ENCODE measurements at places on chromosomes 5 and 9.

- DNase-seq = no peak
Measured at GRCh38 chr9:87746186-87746585, 20.3 kb downstream of the CTSL start.

DNA sequence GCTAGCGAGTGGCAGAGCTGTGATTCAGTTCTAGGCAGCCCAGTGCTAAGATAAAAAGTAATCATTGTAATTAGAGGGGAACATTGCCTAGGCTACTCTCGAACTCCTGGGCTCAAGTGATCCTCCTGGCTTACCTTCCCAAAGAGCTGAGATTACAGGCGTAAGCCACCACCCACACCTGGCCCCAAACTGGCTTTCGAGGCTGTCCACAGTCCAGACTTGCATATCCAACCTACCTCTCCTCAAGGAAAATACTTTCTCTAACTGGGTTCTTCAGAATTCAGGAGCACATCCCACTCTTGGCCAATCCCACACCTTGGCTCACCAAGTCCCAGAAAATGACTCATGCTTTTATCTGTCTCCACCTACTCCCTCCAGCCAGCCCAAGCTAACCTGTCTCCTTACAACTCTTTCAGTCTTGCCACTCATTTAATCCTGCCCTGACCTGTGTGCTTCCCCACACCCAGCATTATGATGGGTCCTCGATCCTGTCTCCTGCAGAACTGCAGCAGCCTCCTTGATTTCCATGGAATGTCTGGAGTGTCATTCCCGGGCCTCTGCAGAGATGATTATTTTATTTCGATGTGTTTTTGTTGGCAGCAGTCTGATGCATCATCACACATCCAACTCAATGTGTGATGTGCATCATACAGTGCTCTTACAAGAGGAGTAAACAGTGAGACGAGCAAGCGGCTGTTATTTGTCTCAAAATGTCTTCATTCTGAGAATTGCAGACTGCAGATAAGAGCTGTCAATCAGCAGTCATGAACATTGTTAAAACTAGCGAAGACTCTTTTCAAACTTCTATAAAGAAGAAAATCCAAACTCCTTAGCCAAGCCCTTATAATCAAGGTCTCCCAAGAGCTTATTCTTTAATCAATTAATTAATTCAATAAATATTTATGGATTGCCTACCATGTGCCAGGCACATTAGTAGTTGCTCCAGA, 167.3 kb downstream of the SEC61B start:
- DNase-seq = no peak

DNA sequence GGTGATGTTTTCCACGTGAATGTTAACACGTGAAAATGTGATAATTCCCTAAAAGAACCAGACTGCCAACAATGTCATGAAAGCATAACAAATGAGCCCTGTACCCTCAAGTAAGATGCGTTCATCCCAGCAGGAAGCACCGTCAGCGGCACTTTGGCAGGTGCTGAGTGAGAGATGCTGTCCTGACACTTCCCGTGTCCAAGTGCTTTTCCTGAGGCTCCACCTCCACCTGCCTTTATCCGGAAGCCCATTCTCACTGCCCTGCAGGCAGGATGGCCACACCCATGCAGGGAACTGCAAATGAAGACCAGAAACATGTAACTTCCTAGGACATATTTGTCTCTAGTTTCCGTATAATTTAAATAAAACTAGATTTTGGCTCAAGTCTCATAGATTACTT, 238.0 kb upstream of the IRX2 start:
- DNase-seq = peak; percentile 38

- DNase-seq = no peak
Measured at GRCh38 chr5:125575891-125576505, 829.6 kb upstream of the ZNF608 start.

- no peak for DNase-seq
Measured at GRCh38 chr5:58985759-58986158, 402.9 kb downstream of the RAB3C start.

- DNase-seq = no peak
Measured at GRCh38 chr5:19531374-19531952, 456.5 kb downstream of the CDH18 start.

DNA sequence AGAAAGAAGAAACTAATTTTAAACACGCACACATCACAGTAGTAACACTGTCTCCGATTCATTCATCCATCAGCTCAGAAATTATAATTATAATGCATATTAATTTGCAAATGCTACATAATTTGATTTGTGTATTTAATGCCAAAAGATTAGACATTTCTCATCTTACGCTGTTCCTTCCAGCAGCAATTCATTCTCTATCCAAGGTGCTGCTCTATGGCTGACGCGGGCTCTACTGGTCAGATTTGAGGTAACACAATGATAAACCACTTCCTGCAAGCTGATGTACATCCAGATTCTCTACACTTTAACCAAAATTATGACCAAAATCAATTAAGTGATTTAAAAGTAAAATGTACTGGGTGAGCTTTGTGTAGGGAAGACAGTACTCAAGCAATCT, 77.9 kb upstream of the ICE1 start:
- no peak for DNase-seq

GRCh38 chr5:14025569-14026286, 81.2 kb upstream of the DNAH5 start:
- DNase-seq = no peak

DNA sequence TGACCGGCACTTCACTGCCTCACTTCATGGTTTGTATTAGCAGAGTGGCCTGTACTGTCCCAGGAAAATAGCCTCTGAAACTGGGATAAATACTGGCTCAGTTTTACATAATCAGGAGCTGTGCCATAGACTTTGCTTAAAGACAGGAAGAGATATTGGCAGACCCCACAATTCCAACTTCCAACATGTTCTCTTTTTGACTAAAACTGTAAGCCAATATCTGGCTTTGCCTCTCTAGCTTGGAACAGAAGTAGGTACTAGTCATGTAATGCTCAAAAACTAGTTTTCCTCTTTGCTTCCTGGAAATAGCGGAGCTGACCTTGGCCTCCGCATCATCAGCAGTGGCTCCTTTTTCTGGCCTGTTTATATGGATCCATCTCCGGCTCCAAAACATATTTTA, 276.9 kb downstream of the CDH9 start:
- no peak for DNase-seq

- DNase-seq = no peak
Measured at GRCh38 chr5:137315534-137316345, 183.4 kb downstream of the SPOCK1 start.

GRCh38 chr5:55220433-55221185, 6.5 kb downstream of the MCIDAS start:
- no peak for DNase-seq

GRCh38 chr9:71604197-71605063, 163.9 kb downstream of the CEMIP2 start:
- peak; percentile 83 for DNase-seq

DNA sequence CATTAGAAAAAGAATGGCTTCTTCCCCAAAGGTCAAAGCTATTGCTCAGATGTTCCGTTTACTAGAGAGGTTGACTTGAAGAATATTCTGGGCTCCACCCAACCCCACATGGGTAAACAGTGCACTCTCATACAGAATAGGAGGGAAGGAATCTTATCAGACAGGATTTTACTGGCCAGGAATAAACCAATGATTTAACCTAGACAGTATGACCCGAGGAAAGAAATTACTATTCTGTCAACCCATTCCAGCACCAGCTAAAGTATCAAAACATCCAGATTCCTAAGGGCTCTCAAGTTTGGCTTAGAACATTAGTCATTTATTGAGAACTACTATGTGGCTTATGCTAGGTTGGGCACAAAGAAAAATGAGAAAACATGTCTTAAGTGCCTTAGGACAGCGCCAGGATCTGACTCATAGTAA, 493.6 kb upstream of the KLF4 start:
- DNase-seq = no peak

DNA sequence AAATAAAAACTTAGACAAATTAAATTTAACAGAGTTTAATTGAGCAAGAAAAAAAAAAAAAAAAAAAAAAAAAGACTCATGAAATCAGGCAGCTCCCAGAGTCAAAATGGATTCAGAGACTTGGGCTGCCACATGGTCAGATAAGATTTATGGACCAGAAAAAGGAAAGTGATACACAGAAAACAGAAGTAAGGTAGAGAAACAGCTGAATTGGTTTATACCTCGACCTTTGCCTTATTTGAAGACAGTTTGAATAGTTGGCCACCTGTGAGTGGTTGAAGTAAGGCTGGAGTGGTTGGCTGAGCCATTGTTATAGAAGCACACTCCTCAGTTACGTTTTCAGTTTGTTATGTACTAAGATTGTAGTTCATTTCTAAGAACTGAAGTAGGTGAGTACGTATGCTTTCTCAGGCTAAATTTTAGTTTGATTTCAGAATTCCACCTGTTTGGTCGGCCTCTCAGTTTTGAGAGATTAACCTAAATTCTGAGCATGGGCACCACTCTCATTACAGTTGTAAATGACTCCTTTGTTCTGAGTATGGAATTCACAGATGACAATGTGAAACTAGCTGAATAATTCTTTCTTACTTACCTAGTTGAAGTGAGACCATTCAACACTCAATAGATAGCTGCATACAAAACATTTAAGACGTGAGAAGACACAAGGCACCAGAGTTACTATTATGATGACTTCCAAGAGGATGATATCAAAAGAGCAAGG, 149.0 kb downstream of the AOPEP start:
- DNase-seq = no peak

DNA sequence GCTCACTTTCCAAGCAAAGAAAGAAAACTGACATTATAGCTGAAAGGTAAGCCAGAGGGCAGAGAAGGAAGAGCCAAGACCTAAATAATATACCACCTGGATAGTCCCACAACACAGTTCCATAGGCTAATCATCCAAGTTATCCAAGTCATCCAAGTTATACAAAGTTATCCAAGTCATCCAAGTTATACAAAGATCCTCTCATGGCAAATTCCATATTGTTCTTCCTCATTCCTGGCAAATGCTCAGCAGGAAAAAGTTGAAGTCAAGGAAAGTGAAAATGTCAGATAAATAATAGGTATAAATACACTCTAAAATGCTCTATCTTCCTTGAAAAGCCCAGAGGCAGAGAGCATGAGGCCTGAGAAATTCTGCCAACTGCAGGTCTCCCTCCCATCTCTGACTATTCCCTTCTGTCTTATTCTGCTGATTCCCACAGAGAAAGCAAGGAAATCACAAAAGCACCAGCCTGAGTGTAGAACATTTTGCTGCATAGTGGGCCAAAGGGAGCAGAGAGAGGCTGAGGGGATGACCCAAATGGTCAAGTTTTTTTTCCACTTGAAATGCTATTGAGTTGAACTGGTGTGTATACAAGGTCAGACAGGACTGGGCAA, 12.5 kb downstream of the MCTP1 start:
- no peak for DNase-seq

DNA sequence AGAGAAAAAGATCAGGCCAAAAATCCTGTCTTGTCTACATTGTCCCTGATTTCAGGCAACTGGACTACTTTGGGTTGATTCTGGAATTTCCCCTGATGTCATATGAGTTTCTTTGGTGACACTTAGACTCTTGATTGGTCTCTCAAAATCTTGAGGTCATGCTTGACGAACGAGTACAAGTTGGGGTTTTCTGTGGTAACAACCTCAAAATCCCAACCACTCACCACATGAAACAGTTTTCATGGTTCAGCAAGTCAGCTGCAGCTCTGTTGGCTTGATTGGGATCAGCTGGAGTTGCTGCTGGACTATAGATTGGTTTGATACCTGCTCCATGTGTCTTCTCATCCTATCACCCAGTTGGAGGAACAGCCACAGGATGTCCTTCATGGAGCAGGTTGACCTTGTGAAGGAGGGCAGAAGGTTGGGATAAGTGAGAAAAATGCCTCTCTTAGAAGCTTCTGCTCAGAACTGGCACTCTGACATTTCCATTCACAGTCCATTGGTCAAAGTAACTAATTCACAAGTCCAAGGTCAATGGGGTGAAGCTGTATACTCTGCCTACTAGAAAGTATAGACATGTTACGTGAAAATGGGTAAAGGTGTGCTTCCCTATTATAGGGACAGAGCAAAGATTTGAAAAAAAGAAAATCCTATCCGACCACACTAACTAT, 284.5 kb downstream of the SH3GL2 start:
- DNase-seq = no peak

GRCh38 chr9:35820076-35820475, 5.2 kb upstream of the HINT2 start:
- no peak for DNase-seq

- DNase-seq = no peak
Measured at GRCh38 chr9:138025908-138026307, 148.3 kb downstream of the CACNA1B start.

GRCh38 chr5:59275510-59276324, 617.8 kb downstream of the PDE4D start:
- peak; percentile 5 for DNase-seq

DNA sequence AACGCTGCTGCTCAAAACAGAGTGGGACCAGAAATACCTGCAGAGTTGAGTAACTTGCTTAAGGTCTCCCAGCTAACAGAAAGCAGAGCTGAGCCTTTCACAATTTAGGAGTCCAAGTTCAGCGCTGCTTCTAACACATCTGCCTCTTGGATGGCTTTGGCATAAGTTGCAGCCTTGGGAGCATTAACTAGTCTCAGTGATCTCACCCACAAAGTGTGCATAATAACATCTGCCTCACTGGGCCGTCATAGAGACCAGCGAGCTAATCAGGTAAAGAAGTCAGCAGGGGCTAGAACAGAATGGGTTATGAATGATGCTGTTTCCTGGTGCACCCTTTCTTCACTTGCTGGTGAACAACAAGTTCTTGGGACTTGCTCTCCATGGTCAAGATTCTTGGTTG, 36.5 kb downstream of the WWC1 start:
- DNase-seq = no peak

GRCh38 chr5:83837265-83837907, 116.7 kb upstream of the HAPLN1 start:
- DNase-seq = no peak

DNA sequence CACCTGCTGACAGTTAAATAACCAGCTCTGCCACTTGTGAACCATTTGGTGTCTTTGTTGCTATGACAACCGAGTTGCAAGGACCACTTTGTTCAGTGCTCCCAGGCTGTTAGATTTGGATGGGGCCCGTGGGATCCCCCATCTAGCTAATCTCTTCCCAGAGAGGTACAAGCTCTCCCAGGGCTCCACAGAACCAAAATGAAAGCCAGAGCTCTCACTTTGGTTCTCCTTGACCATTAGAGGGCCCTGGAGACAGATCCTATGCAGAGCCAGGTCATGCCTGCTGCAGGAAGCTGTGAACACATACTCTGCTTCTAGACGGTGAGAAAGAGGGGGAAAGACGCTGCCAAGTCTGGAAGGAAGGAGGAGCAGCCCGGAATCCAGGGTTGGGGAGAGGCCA, 224.6 kb downstream of the GABBR2 start:
- no peak for DNase-seq

- peak; percentile 71 for DNase-seq
Measured at GRCh38 chr9:35729700-35730485, 2.1 kb downstream of the TLN1 start.

GRCh38 chr9:109923806-109924205, 143.8 kb downstream of the PALM2AKAP2 start:
- DNase-seq = no peak

DNA sequence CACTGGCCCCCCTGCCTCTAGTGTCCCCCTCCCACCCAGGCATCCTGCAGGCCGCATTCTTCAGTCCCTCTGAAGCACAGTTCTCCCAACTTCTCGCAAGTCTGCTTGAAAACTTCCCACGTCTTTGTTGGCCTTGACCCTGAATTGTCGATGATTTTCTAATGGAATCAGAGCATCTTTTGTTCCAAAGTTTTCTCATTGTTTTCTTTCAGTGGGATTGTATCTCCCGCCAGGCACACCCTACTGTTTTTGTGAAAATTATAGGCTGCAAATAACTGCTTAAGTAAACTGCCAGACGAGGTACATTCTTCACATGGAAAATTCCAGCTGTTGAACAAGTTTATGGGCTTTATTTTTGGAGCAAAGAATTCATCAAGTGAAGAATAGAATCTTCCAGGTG, 122.6 kb upstream of the SLC25A48 start:
- DNase-seq = peak; percentile 66

All from HAP-1 (cell line).